Spleen (tissue), 13 donors: ENCODE measurements at places on chromosomes 11 and 22.

DNA sequence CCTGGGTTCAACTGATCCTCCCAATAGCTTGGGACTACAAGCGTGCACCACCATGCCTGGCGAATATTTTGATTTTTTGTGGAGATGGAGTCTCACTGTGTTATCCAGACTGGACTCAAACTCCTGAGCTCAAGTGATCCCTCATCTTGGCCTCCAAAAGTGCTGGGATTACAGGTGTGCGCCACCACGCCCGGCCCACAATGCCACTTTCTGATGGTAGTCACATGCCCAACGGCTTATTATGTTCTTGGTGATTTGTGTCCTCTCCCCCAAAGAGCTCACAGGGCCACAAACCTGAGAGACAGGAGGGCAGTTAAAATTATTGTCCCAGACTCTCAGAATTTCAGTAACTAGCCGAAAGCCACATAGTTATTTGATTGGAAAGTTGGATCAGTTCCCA is 9.6 kb downstream of the GRIK4 start:
- DNase-seq: peak; percentile 11

DNA sequence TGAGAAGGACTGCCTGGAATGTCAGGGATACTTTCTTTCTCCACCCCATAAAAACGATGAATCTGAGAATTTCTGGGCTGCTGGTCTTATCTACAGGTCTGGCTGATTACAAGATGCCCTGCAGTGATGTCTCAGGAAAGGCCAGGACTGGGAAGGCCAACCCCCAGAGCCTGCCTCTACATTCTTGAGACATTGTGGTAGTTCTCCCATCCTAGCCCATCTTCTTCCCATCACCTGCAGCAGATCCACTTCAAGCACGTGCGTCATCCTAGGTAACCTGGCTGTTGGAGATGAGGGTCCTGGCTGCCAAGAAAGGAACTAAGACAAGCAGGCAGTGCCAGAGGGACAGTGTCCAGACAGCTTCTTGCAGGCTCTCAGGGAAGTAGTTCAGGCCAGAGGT is 44.1 kb upstream of the E2F8 start:
- no peak for DNase-seq

DNA sequence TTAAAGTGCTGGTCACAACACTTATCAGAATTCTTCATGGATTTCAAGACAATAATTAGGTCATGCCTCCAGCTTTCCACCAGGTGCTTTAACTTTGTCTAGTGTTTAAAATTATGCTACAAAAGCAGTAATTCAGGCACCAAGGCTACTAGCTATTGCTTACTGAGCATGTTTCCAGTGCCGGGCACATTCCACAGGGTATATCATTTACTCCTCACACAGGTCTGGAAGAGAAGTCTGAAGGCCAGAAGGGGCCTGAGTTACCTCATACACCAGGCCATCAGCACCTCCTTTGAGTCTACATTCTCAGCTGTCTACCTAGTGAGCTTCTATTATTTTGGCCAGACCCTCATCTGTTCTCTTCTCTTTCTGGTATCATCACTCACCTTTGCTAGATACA is 41.7 kb upstream of the LMO2 start:
- no peak for DNase-seq

DNA sequence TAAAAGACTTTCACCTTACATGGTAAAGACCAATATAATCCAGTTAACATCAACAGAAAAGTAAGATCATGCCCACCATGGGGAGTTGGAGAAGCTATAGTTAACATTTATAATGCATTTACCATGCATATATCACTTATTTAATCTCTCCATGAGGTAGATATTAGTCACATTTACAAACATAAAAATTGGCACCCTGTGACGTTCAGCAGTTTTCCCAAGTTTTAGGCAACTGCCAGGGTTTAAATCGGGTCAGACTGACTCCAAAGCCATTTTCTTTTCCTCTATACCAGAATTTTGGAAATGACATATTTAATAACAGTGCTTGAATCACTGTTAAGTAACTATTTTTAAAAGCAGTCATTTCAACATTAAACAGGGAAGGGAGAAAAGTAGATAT is 266.3 kb downstream of the DDX10 start:
- DNase-seq: no peak

GRCh38 chr11:117716521-117717440 is 80.2 kb downstream of the DSCAML1 start:
- DNase-seq: no peak

GRCh38 chr11:64238076-64238475 is 2.8 kb upstream of the FKBP2 start:
- peak; percentile 82 for DNase-seq

DNA sequence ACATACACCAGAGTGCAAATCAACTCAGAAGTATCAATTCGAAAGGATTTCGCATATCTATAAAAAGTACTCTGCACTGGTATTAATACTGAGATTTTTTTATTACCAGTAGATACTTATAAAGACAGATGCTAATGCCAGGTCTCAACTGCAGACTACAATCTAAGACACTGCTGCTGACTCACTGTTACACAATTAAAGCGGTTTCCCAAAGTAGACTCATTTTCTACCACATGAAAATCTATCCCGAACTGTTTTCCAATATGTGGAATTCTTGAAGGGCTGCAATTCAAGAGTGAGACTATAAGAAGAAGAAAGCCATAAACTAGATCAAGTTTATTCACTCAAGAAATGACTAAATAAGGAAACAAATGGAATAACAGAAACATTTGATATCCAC is 57.2 kb upstream of the ARHGAP32 start:
- DNase-seq: no peak

- peak; percentile 90 for DNase-seq
Measured at GRCh38 chr11:67276781-67277230, 10.5 kb downstream of the GRK2 start.

DNA sequence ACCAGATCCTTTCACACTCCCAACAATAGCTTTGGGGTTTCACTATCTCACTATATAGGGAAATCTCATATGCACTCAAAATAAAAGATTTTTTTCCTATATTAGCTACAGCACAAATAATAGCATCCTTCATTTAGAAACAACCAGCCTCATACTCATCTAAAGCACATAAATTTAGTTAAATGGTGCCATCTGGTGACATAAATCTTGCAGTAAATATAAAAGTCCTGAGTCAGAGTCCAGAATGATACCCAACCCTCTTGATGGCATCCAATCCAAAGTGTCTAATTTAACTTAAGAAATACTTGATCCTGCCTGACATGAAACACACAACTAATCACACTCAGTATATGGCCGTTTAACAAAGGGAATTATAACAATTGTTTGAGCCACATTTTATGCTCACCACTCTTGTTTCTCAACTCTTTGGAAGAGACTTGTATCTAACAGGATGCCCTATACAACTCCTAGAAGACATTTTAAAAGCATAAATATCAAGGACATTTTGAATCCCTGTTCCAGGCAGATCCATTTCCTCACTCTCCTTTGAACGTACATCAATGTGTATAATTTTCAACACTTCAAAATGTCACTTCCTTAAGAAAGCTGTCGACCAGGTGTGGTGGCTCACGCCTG is 36.2 kb downstream of the DLG2 start:
- no peak for DNase-seq

DNA sequence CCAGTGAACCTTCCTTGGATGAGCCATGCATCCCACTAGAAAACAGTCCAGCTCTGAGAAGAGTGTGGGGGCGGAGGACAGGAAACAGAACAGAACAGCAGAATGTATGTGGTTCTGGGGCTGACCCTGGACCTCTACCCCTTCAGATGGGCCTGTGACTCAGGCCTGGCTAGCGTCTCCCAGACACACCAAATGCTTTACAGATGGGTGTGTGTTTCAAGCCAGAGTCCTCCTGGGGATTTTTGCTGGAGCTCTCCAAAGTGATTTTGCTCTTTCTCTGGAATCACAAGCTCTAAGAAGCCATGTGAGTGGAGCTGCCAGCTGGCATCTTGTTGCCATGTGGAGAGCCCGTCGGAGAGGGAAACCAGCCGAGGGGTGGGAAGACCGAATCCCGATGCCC is 13.2 kb upstream of the C1QTNF4 start:
- no peak for DNase-seq

- DNase-seq: no peak
Measured at GRCh38 chr11:32044158-32044863, 46.6 kb upstream of the RCN1 start.

GRCh38 chr11:120303004-120303637 is 22.0 kb upstream of the TLCD5 start:
- no peak for DNase-seq

DNA sequence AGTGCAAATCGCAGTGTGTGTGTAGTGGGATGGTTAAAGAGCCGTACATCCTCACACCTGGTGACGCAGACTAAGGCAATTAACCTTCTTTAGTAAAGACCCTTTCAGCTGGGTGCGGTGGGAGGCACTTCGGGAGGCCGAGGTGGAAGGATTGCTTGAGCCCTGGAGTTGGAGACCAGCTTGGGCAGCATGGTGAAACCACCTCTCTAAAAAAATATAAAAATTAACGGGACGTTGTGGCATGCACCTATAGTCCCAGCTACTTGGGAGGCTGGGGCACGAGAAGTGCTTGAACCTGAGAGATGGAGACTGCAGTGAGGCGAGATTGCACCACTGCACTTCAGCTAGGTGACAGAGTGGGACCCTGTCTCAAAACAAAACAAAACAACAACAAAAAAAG is 31.5 kb downstream of the ZBTB16 start:
- DNase-seq: no peak

- no peak for DNase-seq
Measured at GRCh38 chr11:11898648-11899047, 56.9 kb downstream of the USP47 start.

- DNase-seq: no peak
Measured at GRCh38 chr22:38136607-38137006, 26.1 kb upstream of the BAIAP2L2 start.

DNA sequence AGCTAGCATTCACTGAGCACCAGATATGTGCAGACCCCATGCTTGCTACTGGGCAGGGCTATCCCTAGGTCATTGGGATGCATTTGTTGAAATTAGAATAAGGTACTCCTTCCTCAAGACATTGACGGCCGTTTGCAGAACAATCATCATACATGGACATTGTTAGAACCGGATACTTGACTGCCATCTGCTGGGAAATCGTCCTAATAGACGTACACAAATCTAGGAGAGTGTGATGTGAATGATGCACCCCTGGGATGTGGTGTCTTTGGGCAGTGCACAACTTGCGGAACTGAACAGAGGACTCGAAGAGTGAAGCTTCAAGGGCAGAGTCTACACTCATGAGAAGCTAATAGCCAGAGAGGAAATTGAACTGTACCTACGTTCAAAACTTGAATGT is 35.9 kb downstream of the MYO18B start:
- no peak for DNase-seq

GRCh38 chr11:24478718-24479117 is 18.1 kb upstream of the LUZP2 start:
- DNase-seq: no peak

DNA sequence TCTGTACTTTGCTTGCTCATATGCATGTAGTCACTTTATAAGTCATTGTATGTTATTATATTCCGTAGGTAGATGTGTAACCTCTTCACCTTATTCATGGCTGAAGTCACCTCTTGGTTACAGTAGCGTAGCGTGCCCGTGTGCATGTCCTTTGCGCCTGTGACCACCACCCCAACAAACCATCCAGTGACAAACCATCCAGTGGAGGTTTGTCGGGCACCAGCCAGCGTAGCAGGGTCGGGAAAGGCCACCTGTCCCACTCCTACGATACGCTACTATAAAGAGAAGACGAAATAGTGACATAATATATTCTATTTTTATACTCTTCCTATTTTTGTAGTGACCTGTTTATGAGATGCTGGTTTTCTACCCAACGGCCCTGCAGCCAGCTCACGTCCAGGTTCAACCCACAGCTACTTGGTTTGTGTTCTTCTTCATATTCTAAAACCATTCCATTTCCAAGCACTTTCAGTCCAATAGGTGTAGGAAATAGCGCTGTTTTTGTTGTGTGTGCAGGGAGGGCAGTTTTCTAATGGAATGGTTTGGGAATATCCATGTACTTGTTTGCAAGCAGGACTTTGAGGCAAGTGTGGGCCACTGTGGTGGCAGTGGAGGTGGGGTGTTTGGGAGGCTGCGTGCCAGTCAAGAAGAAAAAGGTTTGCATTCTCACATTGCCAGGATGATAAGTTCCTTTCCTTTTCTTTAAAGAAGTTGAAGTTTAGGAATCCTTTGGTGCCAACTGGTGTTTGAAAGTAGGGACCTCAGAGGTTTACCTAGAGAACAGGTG is 11.1 kb downstream of the CCND1 start:
- DNase-seq: peak; percentile 47

DNA sequence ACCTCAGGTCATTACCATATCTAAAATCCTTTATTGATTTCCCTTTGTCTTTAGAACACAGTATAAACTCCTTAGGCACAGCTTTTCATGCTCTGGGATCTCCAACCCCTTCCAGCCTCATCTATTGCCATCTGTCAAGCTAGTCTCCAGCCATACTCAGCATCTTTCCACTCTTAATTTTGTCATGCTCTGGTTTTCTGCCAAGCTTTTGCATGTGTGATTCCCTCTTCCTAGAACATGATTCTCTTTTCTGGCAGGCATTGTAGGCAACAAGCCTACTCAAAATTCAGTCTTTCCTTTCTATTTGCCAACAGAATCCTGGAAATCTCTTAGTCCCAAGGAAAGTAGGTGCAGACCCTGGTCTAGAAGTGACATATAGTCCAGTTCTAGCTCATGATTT is 35.5 kb upstream of the SLC6A5 start:
- no peak for DNase-seq

GRCh38 chr11:13321431-13321830 is 43.8 kb downstream of the BMAL1 start:
- DNase-seq: no peak

DNA sequence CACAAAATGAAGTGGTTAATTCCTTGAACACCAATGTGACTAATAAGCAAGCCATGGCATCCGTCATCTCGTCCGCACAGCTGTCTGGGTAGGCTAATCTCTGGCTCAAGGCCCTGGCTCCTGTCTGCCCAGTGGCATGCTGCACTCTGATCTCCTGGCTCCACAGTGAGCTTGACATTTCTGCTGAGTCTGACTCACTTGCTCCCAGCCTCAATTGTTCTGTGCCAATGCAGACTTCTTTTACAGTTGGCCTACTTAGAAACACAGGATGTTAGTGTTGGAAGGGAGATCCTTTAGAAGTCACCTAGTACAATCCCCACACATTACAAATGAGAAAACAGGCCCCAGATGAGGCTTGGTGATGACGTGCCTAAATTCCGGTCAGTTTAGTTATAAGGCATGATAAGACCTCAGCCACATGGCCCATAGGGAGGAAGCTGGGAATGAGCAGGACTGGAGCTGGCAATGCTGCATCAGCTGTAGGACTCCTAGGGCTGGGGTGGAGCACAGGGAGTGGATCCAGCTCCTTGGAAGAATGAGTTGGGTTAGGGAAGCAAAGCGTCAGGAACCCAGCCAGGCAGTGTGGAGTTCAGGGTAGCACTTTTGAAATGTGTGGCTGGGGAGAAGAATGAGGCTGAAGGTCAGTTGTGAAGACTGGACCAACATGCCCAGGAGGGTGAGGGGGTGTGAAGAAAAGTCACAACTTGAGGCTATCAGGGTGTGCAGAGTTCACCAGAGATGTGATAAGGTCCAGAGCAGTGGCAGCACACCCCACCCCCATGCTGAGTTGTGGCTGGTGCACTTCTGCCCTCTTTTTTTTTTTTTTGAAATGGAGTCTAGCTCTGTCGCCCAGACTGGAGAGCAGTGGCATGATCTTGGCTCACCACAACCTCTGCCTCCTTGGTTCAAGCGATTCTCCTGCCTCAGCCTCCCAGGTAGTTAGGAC is 70.2 kb upstream of the EED start:
- no peak for DNase-seq
